ENCODE measurements at places on chromosomes 5 and 9.

DNA sequence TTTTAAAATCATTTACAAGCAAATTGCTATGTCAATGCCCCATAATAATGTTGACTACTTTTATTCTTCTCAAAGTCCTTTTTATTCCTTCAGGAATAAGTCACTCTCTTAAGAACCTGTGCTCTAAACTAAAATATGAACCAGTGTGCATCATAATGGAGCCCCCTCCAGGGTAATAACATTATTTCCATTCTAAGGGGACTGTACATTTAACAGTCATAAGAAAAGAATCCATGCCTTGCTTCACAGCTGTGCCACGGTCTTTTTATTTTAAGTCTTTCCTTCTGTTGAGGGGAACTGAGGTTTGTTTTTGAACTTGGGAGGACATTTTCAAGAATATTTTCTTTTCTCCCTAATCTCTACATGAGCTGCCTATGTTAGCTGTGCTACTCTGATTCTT lies 297.6 kb downstream of the MAN2A1 start:
- DNase-seq = no peak

- no peak for DNase-seq
Observed at GRCh38 chr5:55110217-55110616, 7.8 kb downstream of the GZMA start.

DNA sequence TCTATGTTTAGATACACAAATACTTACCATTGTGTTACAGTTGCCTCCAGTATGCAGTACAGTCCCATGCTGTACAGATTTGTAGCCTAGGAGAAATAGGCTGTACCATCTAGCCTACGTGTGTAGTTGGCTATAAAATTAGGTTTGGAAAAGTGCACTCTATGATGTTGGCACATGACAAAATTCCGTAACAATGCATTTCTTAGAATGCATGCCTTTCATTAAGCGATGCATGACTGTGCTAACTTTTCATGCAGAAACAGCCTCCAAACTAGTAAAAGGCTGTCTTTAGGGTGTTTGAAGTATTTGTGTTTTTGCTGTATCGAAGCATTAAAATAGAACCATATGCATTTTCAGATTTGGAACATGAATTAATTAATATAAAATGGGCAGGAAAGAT lies 157.9 kb downstream of the RMI1 start:
- DNase-seq = no peak

DNA sequence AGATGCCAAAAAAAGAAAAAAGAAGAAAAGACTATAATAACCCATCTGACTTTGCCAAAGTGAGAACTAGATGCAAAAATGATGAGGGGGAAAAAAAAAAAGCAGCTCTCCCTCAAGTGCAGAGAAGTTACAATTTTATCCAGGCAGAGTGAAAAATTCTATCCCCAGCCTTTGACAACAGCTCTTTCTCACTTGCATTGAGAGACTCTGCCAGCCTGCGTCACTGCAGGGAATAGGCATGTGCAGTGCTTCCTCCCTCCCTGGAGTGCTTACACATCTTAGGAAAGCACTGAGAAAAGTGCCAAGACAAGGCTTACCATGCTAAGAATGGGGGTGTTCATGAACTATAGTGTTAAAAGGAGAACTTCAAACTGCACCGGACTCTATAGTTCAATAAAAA lies 418.6 kb upstream of the TYRP1 start:
- no peak for DNase-seq

DNA sequence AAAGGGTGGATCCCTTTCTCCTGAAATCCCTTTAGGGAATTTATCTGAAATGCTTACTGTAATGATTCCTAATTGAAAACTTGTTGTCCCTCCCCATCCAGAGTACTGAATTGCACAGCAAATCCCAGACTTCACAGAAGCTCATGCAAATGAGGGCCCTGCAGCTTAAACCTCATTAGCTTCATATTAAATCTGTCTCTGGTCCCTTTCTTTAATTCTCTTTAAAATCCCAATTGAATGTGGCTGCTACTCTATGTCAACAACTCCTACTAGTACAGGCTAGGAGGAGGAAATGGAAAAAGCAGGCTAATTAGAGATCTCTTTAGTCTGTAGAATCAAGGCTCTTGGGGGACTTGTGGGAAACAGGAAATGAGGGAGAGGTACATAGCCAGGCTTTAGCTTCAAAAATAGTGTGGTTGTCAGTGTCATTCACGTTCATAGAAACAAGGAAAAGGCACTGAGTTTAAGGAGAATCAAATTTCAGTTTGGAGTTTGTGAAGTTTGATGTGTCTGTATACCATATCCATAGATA lies 191.3 kb upstream of the PRDM9 start:
- DNase-seq = no peak

- no peak for DNase-seq
Observed at GRCh38 chr5:53206562-53206961, 97.0 kb upstream of the MOCS2 start.

GRCh38 chr9:129250786-129251185 lies 72.7 kb upstream of the IER5L start:
- no peak for DNase-seq

- no peak for DNase-seq
Observed at GRCh38 chr5:165502893-165503691, 1997.7 kb downstream of the MAT2B start.

DNA sequence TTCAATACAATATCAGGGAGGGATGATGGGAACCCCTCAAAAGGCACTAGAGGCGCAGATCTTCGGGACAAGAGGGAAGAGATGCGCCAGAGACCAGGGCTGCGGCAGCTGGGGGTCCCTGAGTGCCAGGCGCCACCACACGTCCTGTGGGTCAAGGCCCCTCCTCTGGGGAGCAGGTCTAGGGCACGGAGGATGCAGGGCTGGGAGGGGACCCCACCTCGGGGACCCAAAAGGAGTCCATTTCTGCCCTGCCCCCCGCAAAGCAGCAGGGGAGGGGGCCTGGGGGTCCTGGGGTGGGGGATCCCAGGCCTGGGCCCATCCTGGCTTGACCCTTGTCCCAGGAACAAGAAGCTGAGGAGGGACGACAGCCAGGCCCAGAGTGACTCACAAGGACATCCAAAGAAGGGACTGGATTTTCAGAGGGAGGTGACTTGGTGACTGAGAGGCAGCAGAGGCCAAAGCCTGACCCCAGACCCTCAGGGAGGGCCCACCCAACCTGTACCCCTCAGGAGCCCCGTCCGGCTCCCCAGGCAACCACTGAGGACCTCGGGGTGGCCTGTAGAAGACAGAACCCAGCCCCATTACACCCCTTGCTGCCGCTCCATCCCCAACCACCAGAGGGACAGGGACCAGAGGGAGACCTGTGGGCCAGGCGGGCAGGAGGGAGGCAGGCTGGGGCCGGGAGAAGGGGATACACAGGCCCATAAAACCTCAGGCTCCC lies 54.2 kb downstream of the LRSAM1 start:
- no peak for DNase-seq

- DNase-seq = no peak
Observed at GRCh38 chr9:124456341-124457078, 6.3 kb downstream of the ADGRD2 start.

DNA sequence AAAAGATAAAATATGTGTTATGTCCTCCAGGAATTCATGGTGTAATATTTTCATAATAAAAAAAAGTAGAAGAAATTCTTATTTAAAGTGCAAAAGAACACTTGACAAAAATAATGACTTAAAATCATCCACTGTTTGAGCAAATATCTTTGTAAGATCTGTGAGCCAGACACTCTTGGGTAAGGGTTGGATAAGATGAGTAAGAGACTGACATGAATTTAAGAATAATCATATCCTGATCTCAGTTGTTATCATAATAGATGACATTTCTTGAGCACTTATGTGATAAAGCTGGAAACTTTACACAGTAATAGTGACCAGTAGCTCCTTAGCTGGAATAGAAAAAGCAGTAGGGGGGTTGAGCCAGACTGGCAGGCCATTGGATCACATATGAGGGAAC lies 40.0 kb upstream of the ADRB2 start:
- no peak for DNase-seq

- no peak for DNase-seq
Observed at GRCh38 chr5:71993600-71993999, 113.7 kb upstream of the MAP1B start.

- DNase-seq = no peak
Observed at GRCh38 chr5:60178101-60178500, 284.6 kb upstream of the PDE4D start.

GRCh38 chr9:134964271-134965055 lies 46.8 kb upstream of the FCN1 start:
- no peak for DNase-seq

GRCh38 chr5:83641946-83642345 lies 78.7 kb downstream of the HAPLN1 start:
- DNase-seq = no peak

DNA sequence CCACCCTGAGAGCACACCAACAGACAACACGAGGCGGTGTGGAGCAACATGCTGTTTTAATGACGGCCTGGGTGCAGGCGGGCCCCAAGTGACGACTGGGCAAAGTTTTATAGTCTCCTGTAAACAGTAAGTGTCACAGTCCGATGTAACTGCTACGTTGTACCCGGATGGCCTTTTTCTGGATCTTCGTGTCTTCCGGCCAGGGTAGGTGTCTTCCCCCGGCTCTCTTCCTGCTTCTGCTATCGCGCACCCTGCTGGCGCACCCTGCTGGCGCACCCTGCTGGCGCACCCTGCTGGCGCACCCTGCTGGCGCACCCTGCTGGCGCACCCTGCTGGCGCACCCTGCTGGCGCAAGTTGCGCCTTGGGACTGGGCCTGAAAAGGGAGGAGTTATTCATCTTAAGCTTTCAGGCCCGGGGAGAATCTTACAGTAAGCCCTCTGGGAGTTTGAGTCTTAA lies 143.0 kb upstream of the TARS1 start:
- no peak for DNase-seq

DNA sequence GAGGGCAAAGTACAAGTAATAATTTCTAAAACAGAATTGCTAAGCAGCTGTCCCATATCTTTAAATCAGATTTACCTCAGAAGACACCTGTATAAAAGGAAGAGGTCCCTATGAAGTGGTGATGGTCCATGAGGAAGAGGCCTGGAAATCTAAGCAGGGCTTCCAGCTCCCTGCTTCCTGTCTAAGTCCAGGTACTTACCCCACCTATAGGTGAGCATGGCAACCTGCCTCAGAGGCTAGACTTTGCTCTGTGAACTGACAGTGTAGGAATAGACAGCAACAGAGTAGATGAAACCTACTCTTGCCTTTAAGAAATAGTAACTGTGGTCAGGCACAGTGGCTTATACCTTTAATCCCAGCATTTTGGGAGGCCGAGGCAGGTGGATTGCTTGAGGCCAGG lies 55.8 kb upstream of the ARRDC3 start:
- no peak for DNase-seq

GRCh38 chr5:56247592-56247991 lies 14.5 kb upstream of the ANKRD55 start:
- no peak for DNase-seq

GRCh38 chr5:6202149-6202967 lies 176.0 kb downstream of the MED10 start:
- DNase-seq = no peak

DNA sequence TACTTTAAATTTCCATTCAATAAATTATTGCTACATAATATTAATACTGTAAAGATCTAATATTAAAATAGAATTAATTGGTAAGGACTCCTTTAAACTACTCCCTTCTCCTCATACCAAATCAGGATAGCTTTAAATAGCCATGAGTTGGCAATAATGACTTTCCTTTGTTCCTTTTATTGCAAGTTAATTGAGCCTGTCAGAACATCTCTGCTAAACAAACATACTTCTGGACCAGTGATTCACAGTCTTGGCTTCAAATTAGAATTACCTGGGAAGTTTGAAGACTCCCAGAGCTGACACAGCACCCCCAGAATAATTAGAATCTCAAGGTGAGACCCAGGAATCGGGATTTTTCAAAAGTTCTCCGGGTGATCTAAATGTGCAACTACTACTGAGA lies 18.7 kb downstream of the C5orf58 start:
- DNase-seq = no peak

- DNase-seq = no peak
Observed at GRCh38 chr5:68424799-68425537, 209.4 kb downstream of the PIK3R1 start.

DNA sequence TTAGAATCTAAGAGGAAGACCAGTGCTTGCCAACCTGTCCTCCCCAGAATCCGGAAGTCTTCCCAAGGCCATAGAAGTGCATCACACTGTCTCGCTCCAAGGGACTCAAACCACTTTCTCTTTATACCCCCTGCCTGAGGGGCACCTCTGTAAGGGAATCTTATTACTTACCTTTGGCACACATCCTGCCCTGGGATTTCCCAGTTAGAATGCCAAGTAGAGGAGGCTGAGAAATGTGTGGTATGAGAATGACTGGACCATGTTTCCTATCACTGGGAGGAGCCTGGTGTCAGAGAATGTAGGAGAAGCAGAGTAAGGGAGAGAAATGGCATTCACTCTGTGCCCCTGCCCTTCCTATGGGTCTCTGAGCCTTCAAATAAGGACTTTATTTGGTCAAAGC lies 85.8 kb downstream of the AOPEP start:
- no peak for DNase-seq

- DNase-seq = no peak
Observed at GRCh38 chr5:180519098-180519497, 24.9 kb downstream of the CNOT6 start.

DNA sequence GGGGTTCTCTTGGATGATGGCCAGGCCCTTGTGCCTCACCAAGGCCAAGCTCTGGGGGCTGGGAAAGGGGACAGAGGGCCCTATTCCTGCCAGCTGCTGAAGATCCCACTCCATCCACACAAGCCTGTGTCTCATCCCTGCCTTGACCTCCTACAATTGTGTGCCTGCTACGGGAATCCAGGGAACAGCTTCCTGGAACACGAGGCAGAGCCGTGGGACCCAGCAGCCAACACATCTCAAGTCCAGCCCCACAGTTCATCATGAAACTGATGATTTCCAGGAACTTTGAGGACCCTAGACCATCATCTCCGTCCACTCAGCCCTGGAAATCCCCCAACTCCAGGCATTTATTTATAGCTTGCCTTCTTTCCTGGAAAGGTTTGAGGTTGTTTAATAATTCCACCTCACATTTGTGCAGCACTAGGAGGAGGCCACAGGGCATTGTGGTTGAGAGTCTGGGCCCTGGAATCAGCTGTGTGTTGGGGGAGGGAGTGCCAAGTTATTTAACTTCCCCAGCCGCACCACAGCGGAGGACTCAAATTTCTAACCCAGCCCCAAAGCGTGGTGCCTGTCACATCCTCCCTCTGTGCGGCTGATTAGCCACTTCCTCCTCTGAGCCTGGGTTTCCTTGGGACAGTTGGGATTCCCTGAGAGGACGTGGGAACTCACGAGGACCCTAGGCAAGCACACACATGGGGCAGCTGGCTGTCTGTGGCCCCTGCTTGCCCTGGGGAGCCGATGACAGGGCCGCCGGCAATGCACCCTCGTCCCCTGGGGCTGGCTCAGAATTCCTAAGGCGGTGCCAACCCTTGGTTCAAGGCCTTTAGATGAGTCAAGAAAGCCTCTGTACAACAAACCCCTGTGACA lies 58.2 kb upstream of the GGTA1 start:
- DNase-seq = no peak

DNA sequence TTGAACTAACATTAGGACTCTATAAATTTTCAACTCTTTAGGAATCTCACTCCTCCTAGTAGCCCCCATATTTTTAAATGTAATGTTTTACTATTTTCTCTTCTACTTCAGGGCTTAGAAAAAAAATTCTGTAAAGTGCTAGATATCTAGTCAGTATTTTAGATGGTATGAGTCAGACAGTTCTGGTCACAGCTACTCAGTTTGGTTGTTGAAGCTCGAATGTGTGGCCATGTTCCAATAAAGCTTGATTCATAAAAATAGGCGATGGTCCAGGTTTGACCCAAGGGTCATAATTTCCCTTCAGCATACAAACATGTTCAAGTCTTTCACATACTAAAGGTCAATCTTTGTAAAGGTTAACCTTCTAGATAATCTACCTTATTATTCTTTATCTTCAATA lies 566.0 kb upstream of the CDH18 start:
- DNase-seq = no peak
